ENCODE measurements at places on chromosomes 3 and 15. TPM values are rescaled to one million over a fixed set of nuclear protein-coding genes. Genes with fewer than 3 reads are reported as not detected.

FRMD4B gene
- 7.3 TPM for total RNA-seq

TTLL13 gene
- not detected for total RNA-seq

ZNF662 gene
- 6.5 TPM for total RNA-seq

CCR8 gene
- not detected for total RNA-seq

FEZF2 gene
- not detected for total RNA-seq

SLC22A13 gene
- total RNA-seq: not detected

CSTA gene
- total RNA-seq: not detected

RBPMS2 gene
- 0.26 TPM for total RNA-seq

ANKRD34C gene
- total RNA-seq: under 0.01 TPM

ARPP21 gene
- not detected for total RNA-seq

PYGO1 gene
- total RNA-seq: 1.3 TPM

ERC2 gene
- 4.7 TPM for total RNA-seq

Measured in body of pancreas (tissue), 4 donors.